Stimulated activated CD4-positive, alpha-beta T cell treated with anti-CD3 and anti-CD28 coated beads, Interleukin-2, amount 100 ng/mL, for 48 hours (primary cell): ENCODE measurements at places on chromosomes 6 and 20.

DNA sequence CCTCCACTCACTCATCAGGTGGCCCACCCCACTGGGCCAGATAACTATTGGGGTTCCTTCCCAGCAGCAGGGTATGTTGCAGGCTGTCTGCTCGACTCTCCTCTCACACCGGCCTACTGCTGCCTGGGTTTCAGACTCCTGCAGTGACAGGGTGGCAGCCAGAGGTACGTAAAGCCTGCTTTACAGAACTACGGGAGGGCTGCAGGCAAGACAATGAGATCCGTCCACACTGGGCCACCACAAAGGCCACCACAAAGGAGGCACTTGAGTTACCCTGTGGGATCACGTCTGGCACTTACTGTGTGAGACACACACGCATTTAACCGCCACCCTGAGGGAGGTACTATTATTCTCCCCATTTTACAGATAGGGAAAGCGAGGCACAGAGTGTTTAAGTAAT lies 78.5 kb downstream of the NFATC2 start:
- DNase-seq, result no peak

DNA sequence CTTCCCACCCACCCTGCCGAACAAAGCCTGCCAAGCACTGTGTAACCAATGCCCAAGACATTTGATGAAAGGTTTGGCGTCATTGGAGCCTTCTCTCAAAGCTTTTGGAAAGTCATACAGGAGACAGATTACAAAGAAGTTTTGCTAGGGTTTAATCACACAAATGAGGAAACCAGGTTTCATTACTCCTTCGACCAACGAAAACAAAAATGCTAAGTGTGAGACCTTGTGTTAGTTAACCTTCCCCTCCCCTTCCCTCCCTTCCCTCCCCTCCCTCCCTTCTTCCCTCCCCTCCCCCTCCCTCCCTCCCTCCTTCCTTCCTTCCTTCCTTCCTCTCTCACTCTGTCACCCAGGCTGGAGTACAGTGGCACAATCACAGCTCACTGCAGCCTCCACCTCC lies 96.1 kb upstream of the CD83 start:
- no peak for DNase-seq

DNA sequence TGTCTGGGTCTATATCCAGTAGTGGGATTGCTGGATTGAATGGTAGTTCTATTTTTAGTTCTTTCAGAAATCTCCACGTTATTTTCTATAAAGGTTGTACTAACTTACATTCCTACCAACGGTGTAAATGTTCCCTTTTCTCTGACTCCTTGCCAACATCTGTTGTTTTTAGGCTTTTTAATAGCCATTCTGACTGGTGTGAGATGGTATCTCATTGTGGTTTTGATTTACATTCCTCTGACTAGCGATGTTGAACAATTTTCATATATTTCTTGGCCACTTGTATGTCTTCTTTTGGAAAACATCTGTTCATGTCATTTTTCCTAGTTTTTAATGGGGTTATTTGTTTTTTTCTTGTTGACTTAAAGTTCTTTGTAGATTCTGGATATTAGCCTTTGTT lies 99.3 kb downstream of the BMP2 start:
- DNase-seq, result no peak

- peak; percentile 11 for DNase-seq
Measured at GRCh38 chr20:22586645-22587310, 2.4 kb upstream of the FOXA2 start.
